Activated T-cell treated with anti-CD3 and anti-CD28 coated beads for 24 hours (primary cell): ENCODE measurements at places on chromosomes 3 and 15.

GRCh38 chr3:75294124-75294523 is 370.0 kb upstream of the FRG2C start:
- DNase-seq, result no peak

- DNase-seq, result no peak
Observed at GRCh38 chr3:197367081-197367780, 68.8 kb upstream of the DLG1 start.

GRCh38 chr15:74127954-74128784 is 2.2 kb upstream of the ISLR2 start:
- DNase-seq, result no peak

DNA sequence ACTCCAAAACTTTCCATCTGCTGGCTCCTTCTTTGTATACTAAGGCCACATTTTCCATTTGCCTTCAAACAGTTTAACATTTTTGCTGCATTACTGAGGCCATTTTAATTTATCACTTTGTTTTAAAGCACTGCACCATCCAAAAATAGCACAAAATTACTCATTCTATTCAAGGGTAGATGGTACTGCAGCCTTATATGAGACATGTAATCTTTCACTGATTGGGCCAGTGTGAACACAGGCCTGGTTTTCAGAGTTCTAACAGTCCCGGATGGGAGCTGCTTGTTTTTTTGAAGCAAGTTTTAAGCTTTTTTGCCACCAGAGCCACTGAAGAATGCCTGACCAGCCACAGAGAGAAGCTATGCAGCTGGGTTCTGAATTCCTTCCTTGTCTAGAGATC is 172.3 kb upstream of the TSC22D2 start:
- DNase-seq, result no peak

DNA sequence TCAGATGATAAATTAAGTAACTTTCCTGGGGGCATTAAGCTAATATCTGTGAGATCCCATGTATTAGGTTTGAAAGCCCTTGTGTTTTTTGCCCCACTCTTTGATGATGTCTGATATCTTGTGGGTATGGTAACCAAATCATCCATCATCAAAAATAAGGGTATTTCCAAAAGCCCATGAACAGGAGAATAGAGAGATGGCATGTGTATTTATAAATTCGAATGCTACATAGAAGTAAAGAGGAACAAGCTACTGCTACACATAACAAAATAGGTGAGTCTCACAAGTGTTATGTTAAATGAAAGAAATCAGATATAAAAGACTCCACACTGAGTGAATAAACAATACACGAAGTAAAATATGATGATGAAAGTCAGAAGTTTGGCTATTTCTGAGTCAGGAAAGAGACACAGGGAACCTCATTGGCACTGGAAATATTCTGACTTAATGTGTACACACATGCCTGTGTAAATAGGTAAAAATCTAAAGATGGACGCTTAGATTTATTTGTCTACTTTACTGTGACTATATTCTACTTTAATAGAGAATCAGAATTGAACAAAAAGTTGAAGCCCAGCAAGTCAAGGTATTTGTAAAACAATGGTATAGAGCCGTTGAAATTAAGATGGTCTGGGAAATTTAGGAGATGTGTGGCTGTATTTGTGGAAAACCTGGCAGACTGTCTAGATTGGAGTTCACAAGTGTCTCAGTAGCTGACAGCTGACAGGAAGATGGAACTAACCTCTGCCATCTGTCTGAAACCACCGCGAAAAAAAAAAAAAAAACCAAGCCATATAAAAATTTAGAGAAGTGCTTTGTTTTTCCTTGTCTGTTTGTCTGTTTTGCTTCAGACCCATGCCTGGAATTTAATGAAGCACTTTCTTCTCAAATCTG is 111.0 kb upstream of the TGFBR2 start:
- no peak for DNase-seq

GRCh38 chr3:143001034-143001368 is 369 bp upstream of the U2SURP start:
- DNase-seq, result no peak

DNA sequence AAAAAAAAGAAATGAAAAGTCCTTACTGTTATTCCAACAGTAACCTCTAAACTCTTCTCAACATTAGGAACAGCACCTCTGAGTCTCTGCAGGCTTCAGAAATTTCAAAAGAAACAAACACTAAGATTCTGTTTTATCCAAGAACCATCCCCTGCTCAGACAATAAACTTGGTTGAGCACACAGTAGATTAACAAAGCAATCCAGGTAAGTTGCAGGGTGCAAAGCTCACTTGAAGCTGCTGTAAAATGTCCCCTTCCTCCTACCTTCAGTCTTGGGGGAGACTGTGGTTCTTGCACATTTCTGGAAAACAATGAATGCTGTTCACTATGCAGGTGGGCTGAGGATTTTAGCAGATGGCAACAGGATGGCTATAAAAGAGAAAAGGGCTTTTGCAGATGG is 484.1 kb downstream of the IGSF11 start:
- no peak for DNase-seq

- DNase-seq, result no peak
Observed at GRCh38 chr3:63937661-63938651, 25.8 kb upstream of the SCAANT1 start.

GRCh38 chr3:141216975-141217374 is 14.7 kb upstream of the PXYLP1 start:
- no peak for DNase-seq
